ENCODE measurements at places on chromosomes 3 and 15. TPM values are rescaled to one million over a fixed set of nuclear protein-coding genes. Genes with fewer than 3 reads are reported as not detected.
A peak's percentile ranks its signal among the peaks of the same experiment; 100 is the strongest.

ROPN1 gene
- total RNA-seq = not detected

LRRC31 gene
- total RNA-seq = not detected

ATP13A4 gene
- 21.1 TPM for total RNA-seq

TMCO5A gene
- total RNA-seq = not detected

MUSTN1 gene
- 2.4 TPM for total RNA-seq

CPNE9 gene
- total RNA-seq = 0.18 TPM

GADL1 gene
- not detected for total RNA-seq

TUSC7 gene
- total RNA-seq = not detected

MINAR1 gene
- 3.8 TPM for total RNA-seq

FAM3D gene
- total RNA-seq = not detected

CDHR4 gene
- not detected for total RNA-seq

SLC6A6 gene
- 30.2 TPM for total RNA-seq

DNA sequence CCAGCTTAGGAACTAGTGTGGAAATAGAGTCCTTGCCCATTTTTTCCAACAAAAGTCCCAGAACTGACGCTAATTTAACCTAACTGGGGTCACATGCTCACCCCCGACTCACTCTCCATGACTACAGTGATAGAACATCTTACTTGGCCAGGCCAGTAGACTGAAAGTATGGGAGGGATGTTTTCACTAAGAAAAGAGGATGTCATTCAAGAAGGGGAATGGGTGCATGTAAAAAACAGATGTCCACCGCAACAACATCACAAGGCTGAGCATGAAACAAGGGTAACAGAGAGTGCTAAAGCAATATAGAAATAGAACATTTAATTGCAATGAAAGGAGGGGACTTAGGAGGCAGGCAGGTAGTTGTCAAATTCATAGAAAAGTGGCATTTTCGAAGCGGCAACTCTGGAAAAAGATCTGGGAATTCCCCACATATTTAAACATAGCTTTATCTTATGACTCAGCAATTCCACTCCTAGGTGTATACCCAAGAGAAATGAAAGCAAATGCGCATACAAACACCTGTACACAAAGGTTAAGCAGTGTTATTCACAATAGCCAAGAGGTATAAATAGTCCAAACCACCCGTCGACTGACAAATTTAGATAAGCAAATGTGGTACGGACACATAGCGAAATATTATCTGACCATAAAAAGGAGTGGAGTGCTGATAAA, 41.1 kb upstream of the UBE2E2 start:
- DNase-seq = no peak
- no peaks in the 10 kb centered on the region for H3K4me1 ChIP-seq
- no peaks in the 10 kb centered on the region for H3K27me3 ChIP-seq
- no peaks in the 10 kb centered on the region for H3K36me3 ChIP-seq

GRCh38 chr15:70880781-70881180, 11.5 kb downstream of the THAP10 start:
- DNase-seq = no peak
- H3K4me3 ChIP-seq = no peak overlapping the region
- H3K4me1 ChIP-seq = no peaks in the 10 kb centered on the region
- no peaks in the 10 kb centered on the region for H3K27me3 ChIP-seq
- H3K27ac ChIP-seq = no peak overlapping the region
- H3K36me3 ChIP-seq = no peaks in the 10 kb centered on the region

DNA sequence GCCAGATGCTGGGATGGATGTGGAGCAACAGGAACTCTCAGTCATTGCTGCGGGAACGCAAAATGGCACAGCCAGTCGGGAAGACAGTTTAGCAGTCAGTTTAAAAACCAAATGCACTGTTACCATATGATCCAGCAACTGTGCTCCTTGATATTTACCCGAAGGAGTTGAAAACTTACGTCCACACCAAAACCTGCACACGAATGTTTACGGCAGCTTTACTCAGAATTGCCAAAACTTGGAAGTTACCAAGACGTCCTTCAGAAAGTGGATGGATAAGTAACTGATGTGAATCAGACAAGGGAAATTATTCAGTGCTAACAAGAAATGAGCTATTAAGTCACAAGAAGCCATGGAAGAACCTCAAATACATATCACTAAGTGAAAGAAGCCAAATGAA, 36.1 kb upstream of the SLC41A3 start:
- H3K27me3 ChIP-seq = no peaks in the 10 kb centered on the region
- H3K27ac ChIP-seq = no peak overlapping the region
- no peaks in the 10 kb centered on the region for H3K36me3 ChIP-seq

GRCh38 chr3:84042399-84043106, 916.2 kb upstream of the CADM2 start:
- H3K36me3 ChIP-seq = no peaks in the 10 kb centered on the region
- DNase-seq = no peak
- no peak overlapping the region for H3K27ac ChIP-seq
- H3K27me3 ChIP-seq = no peaks in the 10 kb centered on the region

GRCh38 chr3:152050903-152051302, 177.5 kb downstream of the SUCNR1 start:
- no peaks in the 10 kb centered on the region for H3K27me3 ChIP-seq
- H3K27ac ChIP-seq = no peak overlapping the region
- no peaks in the 10 kb centered on the region for H3K36me3 ChIP-seq
- no peak overlapping the region for H3K4me3 ChIP-seq
- no peak for DNase-seq

- no peaks in the 10 kb centered on the region for H3K36me3 ChIP-seq
- no peaks in the 10 kb centered on the region for H3K4me1 ChIP-seq
- no peak overlapping the region for H3K27ac ChIP-seq
- H3K27me3 ChIP-seq = no peaks in the 10 kb centered on the region
Measured at GRCh38 chr15:58378241-58379085, 53.3 kb upstream of the LIPC start.

- no peaks in the 10 kb centered on the region for H3K27me3 ChIP-seq
- H3K4me1 ChIP-seq = no peaks in the 10 kb centered on the region
- H3K27ac ChIP-seq = no peak overlapping the region
Measured at GRCh38 chr3:72418244-72418643, 430.0 kb downstream of the SHQ1 start.

DNA sequence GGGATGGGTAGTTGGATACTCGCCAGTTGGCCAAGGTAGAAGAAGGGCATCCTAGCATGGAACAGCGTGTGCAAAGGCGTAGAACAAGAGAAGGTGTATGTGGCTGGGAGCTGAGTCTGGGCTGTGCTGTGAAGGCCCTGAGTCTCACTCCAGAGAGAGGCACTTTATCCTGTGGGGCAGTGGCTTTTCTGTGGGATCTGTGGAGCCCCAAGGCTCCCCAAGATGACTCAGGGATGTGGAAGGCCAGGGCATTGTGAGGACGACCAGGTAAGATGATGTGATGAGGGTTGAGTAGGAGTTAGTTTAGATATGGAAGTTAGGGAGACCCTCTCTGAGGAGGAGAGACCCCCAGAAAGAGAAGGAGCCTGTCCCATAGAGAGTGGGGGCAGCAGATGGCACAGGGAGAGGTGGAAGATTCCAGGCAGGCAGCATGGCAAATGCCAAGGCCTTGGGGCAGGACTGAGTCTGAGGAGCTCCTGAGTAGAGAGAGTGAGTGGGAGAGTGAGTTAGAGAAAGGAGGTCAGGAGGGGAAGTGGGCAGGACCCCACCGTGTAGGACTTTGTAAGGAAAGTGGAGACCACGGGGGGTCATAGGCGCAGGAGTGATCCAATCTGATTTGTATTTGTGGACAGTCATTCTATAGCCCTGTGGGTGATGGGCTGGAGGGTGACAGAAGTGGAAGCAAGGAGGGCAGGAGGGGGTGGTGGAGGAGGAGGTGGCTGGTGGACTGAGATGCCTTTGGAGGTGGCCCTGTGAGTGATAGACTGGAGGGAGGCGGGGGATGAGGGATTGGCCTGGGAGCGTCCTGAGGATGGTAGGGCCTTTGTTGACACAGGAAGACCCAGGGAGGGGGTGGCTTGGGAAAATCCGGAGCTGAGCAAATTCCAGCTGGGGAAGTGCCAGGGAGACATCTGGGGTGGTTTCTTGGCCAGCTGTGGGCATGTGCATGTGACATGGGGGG, 50.3 kb downstream of the FBLN2 start:
- H3K27ac ChIP-seq = no peak overlapping the region
- no peaks in the 10 kb centered on the region for H3K36me3 ChIP-seq
- H3K4me3 ChIP-seq = no peak overlapping the region
- DNase-seq = no peak

GRCh38 chr3:146374146-146374545, 95.2 kb downstream of the PLSCR2 start:
- H3K27me3 ChIP-seq = no peaks in the 10 kb centered on the region
- no peaks in the 10 kb centered on the region for H3K36me3 ChIP-seq
- H3K4me1 ChIP-seq = no peaks in the 10 kb centered on the region
- no peak overlapping the region for H3K27ac ChIP-seq
- no peak overlapping the region for H3K4me3 ChIP-seq
- DNase-seq = no peak

DNA sequence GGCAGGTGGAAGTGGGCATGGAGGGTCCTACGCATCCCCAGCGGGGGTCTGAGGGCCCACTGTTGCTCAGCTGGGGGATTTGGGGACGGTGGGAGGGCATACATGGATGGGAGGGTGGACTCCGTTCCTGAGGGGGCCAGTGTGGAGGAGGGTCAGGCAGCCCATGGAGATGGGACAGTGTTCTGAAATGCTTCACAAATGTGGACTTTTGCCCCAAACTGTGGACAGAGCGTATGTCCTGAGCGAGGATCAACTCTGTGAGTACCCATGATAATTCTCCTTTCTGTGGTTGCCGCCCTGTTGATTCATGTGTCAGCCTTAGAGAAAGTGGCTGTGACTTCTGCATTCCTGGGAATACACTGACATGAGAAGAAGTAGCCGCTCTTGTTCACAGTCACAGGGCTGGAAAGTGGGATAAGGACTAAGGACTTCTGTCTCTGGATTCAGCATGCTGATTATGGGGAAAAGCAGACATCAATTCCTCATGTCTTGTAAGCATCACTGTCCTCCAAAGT, 33.4 kb downstream of the SMAD3 start:
- no peaks in the 10 kb centered on the region for H3K27me3 ChIP-seq
- peaks cover 70% of the 10 kb centered on the region for H3K4me1 ChIP-seq
- DNase-seq = no peak
- H3K36me3 ChIP-seq = no peaks in the 10 kb centered on the region
- H3K27ac ChIP-seq = no peak overlapping the region

DNA sequence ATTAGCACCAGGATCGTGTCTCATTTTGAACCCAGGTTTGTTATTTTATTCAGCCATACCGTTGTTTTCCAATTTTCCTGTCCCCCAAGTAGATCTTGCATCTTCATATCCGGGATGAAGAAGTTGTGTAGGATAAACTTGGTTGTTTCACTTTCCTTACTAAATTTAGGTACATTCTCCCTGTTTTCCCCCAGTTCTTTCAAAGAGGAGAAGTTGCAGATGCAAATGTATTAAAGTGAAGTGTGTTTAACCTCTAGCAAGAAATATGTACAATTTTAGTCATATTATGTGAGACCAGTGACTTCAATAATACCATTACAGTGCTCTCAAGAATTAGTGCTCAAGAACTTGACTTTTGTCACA, 1.3 kb downstream of the ATXN7 start:
- DNase-seq = no peak
- peak overlapping the region; percentile 92 for H3K4me3 ChIP-seq
- H3K36me3 ChIP-seq = peaks cover 16% of the 10 kb centered on the region
- no peaks in the 10 kb centered on the region for H3K27me3 ChIP-seq
- peaks cover 61% of the 10 kb centered on the region for H3K4me1 ChIP-seq

GRCh38 chr3:10771486-10772270, 44.4 kb upstream of the SLC6A11 start:
- H3K27me3 ChIP-seq = no peaks in the 10 kb centered on the region
- DNase-seq = no peak
- H3K27ac ChIP-seq = no peak overlapping the region
- H3K4me3 ChIP-seq = no peak overlapping the region

GRCh38 chr3:171350364-171350763, 109.8 kb downstream of the TNIK start:
- no peaks in the 10 kb centered on the region for H3K36me3 ChIP-seq
- no peak overlapping the region for H3K27ac ChIP-seq

DNA sequence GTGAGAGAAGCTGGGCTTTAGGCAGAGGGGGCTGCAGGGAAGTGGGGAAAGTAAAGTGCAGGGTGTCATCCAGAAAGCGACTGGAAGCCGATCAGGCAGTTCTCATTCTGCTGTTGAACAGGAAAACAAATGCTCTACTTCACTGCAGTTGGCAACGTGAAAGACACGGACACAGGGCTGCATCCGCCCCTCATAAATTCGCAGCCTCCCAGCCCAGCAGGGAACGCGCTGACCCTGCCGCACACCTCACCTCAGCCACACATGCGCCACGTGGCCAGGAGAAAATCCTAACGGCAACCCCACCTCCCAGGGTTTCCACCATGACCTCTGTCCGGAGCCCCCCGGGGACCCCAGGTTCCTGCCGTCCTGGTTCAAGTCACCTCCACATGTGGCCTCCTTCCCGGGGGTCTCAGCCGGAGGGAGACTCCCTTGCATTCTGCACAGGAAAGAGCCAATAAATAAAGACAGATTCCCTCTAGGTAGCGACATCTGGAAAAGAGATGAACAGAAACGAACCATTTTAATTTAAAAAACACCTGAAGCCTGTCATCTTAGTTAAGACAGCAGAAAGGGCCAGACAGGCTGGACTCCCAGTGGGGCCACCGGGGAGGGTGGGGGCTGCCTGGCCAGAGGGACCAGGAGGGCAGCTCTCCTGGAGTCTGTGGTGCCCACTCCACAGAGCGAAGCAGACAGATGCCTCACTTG, 118.7 kb downstream of the TMEM266 start:
- no peaks in the 10 kb centered on the region for H3K27me3 ChIP-seq
- H3K4me1 ChIP-seq = no peaks in the 10 kb centered on the region
- DNase-seq = no peak
- H3K27ac ChIP-seq = no peak overlapping the region

GRCh38 chr3:81592101-81592500, 169.3 kb downstream of the GBE1 start:
- no peaks in the 10 kb centered on the region for H3K4me1 ChIP-seq
- no peak overlapping the region for H3K4me3 ChIP-seq
- no peak overlapping the region for H3K27ac ChIP-seq
- DNase-seq = no peak
- peaks cover 11% of the 10 kb centered on the region for H3K36me3 ChIP-seq

DNA sequence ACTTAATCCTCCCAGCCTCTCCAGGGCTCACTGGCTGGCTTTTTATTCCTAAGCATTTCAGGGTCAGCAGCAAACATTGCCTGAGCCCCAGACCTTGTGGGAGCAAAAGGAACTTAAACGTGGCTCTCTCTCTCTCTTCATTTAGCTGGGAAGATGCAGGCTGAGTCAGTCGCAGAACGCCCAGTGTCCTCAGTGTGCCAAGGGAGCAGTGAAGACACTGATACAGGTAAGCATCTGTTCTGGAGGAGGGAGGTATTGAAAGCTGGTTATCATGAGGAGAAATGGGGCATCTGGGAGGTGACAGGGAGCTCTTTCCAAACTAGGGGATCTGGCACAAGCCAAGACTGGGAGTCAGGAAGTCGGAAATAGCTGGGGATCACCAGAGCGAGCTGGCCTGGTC, 4.3 kb downstream of the RHOV start:
- H3K36me3 ChIP-seq = no peaks in the 10 kb centered on the region
- H3K4me3 ChIP-seq = no peak overlapping the region
- no peak for DNase-seq
- no peak overlapping the region for H3K27ac ChIP-seq
- no peaks in the 10 kb centered on the region for H3K27me3 ChIP-seq

- no peaks in the 10 kb centered on the region for H3K36me3 ChIP-seq
- H3K27ac ChIP-seq = no peak overlapping the region
- H3K27me3 ChIP-seq = no peaks in the 10 kb centered on the region
- DNase-seq = no peak
- no peaks in the 10 kb centered on the region for H3K4me1 ChIP-seq
Measured at GRCh38 chr3:8094415-8094814, 407.2 kb upstream of the LMCD1 start.

GRCh38 chr15:88375234-88375927, 91.8 kb downstream of the MRPL46 start:
- H3K27me3 ChIP-seq = no peaks in the 10 kb centered on the region
- no peak for DNase-seq

- H3K4me1 ChIP-seq = no peaks in the 10 kb centered on the region
- peak; percentile 77 for DNase-seq
- no peak overlapping the region for H3K4me3 ChIP-seq
Measured at GRCh38 chr3:163056874-163057497, 1560.4 kb downstream of the OTOL1 start.

Data from Karpas-422 (cell line).